ENCODE measurements at places on chromosomes 6 and 20.
A peak's percentile ranks its signal among the peaks of the same experiment; 100 is the strongest.

DNA sequence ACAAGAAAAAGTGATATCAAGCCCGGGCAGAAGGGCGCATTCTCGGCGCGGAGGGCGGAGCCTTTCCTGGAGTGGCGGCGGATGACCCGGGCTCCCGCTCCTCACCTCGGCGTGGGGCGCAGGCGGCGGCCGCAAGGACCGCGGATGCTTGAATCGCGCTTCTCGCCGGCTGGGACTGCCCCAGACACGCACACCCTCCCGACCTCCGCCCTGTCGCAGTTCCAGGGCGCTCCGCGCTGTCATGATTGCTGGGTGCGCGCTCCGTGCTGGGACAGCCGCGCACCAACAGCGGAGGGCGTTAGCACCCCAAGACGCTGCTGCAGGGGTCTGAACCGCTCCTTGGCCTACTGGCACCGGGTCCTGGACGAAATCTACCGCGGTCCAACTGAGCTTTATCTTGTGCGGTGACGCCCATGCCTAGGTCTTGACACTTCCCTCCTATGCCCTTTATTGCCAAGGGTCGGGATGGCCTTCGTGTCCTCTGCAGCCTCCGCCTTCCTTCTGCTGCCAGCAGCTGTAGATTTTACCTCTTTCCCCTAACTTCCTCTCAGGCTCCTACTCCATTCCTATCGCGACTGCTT is 43.3 kb downstream of the IRAK1BP1 start:
- peak; percentile 25 for DNase-seq

DNA sequence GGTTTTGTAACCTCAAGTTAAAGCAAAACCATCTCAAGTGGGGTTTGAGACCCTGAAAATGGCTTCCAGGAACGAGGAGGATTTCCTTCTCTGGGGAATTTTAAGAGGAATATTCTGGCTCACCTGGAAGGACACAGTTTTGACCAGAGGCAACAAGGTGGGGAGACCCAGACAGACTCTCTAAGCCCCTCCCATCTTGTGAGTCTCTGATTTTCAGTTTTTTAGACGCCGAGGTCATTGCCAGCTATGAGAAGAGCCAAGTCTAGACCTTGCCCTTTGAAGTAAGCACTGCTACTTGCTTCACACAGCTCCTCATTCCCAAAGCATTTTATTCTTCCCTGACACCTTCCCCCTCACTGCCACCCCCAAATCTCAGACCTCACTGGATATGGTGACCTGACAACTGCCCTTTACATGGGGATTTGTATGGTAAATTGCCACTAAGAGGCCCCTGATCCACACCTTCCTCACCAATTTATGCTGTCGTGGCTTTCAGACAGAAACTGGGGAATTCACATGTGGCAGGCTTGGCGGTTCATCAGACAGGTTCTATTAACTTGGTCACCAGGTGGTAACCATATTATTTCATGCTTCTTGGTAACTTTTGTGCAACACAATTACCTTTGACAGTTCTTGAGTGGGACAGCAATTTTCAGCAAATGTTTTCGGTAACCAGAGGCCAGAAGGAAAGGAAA is 116.2 kb downstream of the ISM1 start:
- DNase-seq: no peak

- DNase-seq: no peak
Measured at GRCh38 chr6:40398810-40399477, 188.2 kb downstream of the LRFN2 start.

DNA sequence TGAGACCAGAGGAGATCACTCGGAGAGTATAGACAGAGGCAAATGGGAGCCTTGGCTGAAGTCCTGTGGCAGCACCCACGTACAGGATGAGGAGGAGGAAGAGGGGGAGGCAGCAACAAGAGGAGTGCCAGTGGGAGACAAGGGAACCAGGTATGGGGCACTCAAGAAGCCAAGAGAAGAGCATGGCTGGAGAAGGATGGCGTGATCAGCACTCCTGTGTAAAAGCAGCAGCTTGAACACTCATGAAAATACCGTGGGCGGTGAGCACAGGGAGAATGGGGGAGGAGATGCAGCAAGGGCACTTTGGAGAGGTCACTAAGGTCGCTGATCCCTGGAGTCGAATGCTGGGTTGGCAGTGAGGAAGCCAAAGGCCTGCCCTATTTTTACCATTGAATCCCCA is 51.2 kb upstream of the PRND start:
- no peak for DNase-seq

GRCh38 chr20:23081263-23081819 is 4.8 kb downstream of the CD93 start:
- DNase-seq: no peak

- no peak for DNase-seq
Measured at GRCh38 chr6:123524781-123525180, 112.0 kb downstream of the TRDN start.

- peak; percentile 59 for DNase-seq
Measured at GRCh38 chr6:128710315-128710714, 172.6 kb upstream of the LAMA2 start.

DNA sequence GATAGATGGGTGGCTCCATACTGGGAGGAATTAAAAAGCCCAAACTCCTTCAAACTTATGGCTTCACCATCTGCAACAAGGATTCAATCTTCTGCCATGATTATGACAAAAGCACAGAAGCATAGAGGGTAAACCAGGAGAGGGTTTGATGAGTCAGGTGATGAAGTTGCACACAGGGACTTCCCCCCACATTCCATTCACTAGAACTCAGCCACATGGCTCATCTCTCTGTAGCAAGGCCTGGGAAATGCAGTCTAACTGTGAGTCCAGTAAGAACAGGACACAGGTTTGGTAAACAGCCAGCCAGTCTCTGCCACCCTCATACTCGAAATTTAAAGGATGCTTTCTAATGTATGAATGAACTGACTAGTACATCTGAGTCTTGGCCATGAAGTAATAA is 142.9 kb downstream of the HIVEP2 start:
- peak; percentile 90 for DNase-seq

DNA sequence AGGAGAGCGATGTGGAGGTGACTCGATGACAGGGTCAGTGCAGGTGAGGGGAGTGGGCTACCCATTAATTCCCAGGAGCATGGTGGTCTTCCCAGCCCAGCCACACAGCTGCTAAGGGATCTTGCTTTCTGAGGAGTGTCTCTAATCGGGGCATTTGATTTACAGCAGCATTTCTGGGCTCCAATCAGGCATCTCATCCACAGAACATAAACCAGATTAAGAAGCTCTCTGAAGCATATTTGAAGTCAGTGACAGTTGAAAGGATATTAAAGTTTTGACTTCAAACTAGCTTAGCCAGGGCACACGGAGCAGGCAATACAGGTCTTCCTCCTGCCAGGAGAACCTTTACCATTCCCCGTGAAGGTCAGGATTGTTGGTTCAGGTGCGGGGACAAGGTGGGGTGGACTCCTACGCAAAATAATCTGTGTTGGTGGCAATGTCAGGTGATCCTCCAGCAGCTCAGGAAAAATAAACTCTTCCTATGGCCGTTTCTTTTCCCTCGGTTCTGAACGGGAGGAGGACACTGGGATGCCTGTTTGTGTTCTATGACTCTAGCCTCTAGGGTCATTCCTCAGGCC is 39.9 kb upstream of the ZNF831 start:
- no peak for DNase-seq

GRCh38 chr6:21536280-21536766 is 57.2 kb upstream of the SOX4 start:
- no peak for DNase-seq

DNA sequence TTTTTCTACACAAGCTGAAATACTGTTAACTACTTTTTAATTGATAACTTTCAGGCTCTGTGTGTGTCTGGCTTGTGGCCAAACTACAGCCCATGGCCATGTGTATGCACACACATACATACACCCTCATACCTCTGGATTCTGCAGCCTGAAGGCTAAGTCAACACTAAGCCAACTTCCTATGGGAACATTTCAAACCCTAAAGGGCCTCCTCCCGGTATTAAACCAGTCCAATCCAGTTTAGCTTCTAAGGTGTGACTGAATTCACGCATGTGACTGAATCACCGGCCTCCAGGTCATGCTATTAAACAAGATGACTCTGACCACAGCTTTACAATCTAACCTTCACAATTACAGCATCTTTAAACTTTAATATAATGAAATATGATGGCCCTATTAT is 20.7 kb upstream of the DST start:
- peak; percentile 36 for DNase-seq

- DNase-seq: no peak
Measured at GRCh38 chr6:153957394-153957793, 81.6 kb upstream of the OPRM1 start.

- peak; percentile 36 for DNase-seq
Measured at GRCh38 chr6:30821862-30822784, 62.2 kb upstream of the DDR1 start.

DNA sequence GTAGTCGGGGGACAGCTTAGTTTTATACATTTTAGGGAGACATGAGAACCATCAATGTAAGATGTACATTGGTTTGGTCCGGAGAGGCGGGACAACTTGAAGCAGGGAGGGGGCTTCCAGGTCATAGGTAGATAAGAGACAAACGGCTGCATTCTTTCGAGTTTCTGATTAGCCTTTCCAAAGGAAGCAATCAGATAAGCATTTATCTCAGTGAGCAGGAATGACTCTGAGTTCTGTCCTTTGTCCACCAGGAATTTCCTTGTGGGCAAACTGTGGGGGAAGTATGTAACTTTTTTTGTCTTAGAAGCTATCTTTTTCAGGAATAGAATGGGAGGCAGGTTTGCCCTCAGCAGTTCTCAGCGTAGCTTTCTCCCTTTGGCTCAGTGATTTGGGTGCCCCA is 1.4 kb downstream of the YTHDF1 start:
- peak; percentile 18 for DNase-seq

DNA sequence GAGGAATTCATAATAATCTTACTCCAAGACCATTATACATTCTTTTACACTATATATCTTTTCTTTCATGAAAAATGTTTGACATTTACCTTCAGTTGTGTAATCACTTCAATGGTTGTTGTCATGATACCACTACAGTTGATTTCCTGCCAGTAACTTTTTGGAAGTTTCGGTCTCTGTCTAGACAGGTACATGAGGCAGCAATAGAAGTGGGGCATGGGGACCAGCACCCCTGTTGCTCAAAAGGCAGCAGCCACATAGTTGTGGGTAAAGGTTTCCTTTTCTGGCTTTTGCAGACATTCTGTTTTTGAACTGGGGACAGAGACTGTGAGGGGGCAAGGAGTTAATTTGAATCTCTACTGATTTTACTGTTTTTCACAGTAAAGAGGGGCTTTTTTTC is 14.1 kb downstream of the SAMD5 start:
- DNase-seq: no peak

GRCh38 chr20:16760431-16761304 is 12.5 kb downstream of the OTOR start:
- no peak for DNase-seq

- no peak for DNase-seq
Measured at GRCh38 chr20:13494019-13494418, 144.7 kb downstream of the TASP1 start.

DNA sequence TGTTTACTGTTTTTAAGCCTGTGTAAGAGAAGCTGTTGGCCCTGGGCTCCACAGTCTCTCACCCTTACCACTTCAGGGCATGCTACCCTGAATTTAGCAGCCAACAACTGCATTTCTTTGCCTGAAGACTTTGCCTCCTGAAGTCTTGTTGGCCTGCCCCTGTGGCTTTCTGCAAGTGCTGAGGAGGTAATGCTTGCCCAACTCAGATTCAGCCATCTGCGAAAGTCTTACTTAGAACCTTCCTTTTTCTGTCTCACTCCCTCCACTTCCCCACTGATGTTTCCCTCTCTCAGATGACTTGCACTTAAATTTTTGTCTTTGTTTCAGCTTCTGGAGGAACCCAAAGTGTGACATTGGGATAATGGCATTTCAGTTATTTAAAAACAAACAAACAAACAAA is 11.8 kb upstream of the IBTK start:
- DNase-seq: no peak

DNA sequence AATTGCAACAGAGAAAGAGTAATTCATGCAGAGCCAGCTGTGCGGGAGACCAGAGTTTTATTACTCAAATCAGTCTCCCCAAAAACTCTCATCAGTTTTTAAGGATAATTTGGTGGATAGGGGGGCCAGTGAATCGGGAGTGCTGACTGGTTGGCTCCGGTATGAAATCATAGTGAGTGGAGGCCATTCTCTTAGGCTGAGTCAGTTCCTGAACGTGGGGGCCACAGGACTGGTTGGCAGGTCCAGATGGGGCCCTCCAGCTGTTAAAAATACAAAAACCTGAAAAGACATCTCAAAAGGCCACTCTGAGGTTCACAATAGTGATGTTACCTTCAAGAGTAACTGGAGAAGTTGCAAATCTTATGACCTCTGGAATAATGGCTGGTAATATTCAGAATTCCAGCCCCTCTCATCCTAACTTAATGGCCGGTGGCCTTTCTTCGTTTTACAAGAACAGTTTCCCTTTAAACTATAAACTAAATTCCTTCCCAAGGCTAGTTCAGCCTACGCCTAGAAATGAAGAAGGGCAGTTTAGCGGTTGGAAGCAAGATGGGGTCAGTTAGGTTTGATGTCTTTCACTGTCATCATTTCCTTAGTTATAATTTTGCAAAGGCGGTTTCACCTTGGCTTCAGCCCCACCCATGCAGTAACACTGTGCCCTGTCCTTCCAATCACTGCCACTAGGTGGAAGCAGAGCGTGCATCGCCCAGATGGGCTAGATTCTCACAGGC is 6.8 kb upstream of the MICA start:
- DNase-seq: peak; percentile 70

DNA sequence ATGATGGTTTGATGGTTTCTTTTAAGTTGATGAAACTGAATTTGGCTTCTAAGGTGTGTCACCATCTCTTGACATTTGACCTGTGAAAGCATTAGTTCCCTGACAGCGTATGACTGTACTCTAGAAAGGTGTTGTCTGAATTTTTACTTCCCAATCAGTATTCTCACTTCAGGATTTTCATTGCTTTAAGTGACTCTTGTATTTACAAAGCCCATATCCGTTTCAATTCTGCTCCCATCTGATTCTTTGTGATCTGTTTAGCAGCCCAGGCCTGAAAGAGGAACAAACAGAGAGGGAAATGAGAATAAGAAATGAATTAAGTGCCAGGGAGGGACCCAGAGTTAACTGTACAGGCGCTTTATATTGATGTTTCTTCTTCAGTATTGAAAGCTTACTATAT is 73.7 kb downstream of the FARS2 start:
- DNase-seq: no peak

DNA sequence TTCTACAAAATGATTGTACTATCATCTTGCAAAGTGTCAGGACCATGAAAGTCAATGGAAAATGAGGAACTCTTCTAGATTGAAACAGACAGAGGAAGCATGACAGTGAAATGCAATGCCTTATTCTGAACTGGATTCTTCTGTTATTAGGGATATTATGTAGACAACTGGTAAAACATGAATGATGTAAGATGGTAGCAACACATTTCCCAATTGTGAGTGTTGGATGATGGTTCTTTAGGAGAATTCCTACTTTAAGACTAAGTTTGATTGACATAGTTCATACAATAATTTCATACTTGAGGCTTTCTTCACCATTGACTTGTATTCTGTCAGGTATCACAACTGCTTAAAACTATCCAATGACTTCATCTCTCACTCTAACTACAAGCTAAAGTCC is 4.5 kb downstream of the UBE3D start:
- DNase-seq: peak; percentile 35

GRCh38 chr6:13044390-13044789 is 283.9 kb downstream of the TBC1D7 start:
- no peak for DNase-seq
